ENCODE measurements at places on chromosomes 16 and 17.

DNA sequence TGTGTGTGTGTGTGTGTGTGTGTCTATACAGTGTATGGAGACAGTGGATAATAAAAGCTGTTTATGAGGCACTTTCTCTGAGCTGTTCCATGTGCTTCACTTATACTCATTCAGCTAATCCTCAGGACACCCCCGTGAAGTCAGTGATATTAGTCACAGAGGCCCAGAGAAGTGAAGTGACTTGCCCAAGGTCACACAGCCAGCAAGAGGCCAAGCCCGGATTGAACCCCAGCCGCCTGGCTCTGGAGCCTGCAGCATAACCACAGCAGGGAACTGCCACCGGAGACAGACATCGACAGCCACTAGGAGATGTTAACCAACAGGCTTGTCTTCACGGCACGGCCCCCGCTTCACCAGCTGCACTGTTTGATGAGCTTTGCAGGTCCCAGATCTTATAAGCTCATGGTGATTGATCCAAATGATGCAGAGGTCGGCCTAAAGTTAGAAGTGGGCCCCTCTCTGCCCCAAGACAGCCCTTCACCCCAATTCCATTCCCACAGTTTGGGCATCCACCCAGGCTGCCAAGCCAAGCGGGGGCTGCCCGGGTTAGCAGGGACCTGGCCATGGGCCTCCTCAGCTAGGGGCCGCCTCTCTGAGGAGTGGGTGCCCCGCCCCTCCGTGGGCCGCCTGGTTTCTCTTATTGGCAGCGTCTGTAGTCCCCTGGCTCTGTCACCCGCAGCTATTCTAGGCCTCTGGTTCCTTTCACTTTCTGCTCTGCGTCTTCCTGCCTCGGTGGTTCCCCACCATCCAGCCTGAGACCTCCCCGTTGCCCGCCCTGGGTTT lies 30.9 kb downstream of the SOCS1 start:
- peak; percentile 62 for DNase-seq

GRCh38 chr16:4319454-4320421 lies 3.9 kb downstream of the GLIS2 start:
- DNase-seq: peak; percentile 53

GRCh38 chr17:68709461-68709860 lies 108.3 kb upstream of the FAM20A start:
- no peak for DNase-seq

GRCh38 chr16:69145658-69146057 lies 13.2 kb downstream of the UTP4 start:
- DNase-seq: no peak

DNA sequence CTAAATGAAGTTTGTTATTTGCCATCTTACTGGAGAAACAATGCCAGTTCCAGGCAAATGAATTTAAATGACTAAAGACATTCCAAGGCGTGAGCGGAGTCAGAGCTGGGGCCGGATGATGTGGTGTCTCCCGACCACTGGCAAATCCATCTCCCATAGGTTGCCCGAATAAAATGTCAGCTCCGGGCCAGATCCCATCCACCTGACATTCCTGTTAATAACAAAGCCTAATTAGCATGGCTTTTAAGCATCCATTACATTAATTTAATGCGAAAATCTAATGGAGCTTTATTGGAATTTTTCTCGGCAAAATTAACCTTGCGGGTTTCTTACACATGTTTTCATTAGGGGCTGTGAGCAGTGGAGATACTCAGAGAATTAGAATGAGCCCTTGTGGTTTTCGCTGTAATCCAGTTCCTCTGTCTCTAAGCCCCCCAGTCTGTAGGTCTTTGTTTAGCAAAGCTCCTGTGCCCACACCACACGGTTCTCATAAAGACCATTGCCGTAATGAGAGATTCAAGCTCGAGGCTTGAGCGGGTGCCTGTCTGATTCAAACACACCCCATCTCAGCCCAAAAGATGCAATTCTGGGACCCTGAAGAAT lies 123.3 kb downstream of the CCT6B start:
- DNase-seq: no peak

DNA sequence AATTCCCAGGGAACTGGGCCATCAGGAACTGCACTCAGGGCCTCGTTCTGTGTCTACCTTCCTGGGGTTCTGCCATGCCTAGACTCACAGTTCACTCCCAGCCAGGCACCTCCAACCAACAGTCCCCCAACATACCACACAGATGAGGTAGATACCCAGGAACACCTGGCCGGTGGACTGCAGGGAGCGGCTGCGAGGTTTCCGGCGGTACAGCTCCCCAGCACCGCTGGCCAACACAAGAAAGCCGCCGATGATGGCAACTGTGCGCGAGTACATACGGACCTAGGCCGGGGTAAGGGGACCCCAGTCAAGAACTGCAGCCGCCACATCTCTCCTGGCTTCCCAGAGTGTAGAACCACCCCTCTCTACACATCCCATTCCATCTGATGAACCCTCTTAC lies 1.9 kb downstream of the TMEM101 start:
- no peak for DNase-seq

GRCh38 chr16:31371619-31372484 lies 16.9 kb downstream of the ITGAX start:
- DNase-seq: no peak

GRCh38 chr16:88684569-88685155 lies 1.6 kb downstream of the SNAI3 start:
- no peak for DNase-seq

- DNase-seq: no peak
Observed at GRCh38 chr17:6660805-6661463, 9.4 kb downstream of the C17orf100 start.

DNA sequence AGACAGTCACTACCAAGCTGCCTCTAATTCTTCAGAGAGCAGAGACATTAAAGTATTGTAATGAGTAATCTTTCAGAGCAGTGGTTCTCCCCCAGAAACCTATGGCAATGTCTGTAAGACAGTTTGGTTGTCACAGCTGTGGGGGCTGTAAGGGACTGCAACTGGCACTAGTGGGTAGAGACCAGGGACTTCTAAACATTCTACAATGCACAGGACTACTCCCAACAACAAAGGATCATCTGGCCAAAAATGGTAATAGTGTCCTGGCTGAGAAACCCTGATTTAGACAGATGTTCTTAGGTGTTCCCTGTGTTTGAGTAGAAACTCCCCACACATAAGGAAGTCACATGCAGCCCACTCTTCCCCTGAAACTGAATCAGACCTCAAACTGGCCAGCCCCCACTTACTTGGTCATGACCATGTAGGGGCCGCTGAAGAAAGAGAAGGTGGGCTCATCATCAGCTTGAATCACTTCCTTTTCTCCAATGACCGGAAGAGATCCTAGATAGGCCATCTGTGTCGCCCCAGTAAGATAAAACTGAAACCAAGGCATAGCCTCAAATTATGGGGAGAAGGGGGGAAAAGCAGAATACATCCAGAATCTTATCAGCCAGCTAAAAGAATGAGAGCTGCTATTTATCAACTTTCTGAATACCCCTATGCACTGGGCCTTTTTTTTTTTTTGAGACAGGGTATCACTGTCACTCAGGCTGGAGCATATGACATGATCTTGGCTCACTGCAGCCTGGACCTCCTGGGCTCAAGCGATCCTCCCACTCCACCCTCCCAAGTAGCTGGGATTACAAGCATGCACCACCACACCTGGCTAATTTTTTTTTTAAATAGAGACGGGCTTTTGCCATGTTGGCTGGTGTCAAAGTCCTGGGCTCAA lies 75.8 kb downstream of the TEX14 start:
- DNase-seq: no peak

DNA sequence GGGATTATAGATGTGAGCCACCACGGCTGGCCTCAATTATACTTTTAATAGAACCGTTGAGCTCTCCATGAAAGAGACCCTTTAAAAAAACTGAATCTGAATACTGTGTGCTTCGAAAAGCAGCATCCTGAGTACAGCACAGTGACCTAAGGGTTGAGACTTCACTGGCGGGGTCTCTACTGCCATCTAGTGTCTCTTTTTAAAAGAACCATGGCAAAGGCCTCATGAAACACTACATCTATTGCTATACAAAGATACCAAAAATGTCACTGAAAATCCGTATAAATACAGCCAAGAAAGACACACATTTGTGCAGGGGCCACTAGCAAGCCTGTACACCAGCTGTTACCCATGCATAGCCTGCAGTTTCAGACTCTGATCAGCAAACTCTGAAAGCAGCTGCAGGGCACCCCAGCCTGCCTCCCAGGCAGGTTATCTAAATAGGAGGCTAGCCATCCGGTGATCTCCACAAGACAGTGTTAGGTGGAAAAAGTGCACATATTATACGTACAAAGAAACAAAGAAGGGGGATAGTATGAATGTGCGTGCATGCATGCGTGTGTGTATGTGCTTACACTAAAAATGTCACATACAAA lies 35.3 kb downstream of the NPLOC4 start:
- peak; percentile 36 for DNase-seq

DNA sequence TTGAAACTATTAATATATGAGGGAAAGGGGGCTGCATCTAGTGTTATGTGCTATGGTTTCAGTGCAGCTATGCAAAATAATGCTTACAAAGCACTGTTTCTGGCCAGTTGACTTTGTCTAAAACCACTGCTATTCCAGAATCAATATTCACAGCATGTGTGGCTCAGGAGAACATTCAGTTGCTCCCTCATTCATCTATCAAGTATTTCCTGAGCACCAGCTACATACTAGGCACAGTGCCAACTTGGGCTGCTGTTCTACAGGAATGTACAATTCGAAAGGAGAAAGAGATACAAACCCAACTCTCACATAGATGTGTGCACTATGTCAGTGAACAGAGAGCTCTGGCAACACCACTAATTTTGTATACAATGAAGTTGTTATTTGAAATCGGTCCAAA lies 183.0 kb downstream of the PHKB start:
- no peak for DNase-seq

All from T-helper 1 cell (primary cell).